Activated T-cell treated with anti-CD3 and anti-CD28 coated beads for 4 hours (primary cell): ENCODE measurements at places on chromosomes 6 and 20.

DNA sequence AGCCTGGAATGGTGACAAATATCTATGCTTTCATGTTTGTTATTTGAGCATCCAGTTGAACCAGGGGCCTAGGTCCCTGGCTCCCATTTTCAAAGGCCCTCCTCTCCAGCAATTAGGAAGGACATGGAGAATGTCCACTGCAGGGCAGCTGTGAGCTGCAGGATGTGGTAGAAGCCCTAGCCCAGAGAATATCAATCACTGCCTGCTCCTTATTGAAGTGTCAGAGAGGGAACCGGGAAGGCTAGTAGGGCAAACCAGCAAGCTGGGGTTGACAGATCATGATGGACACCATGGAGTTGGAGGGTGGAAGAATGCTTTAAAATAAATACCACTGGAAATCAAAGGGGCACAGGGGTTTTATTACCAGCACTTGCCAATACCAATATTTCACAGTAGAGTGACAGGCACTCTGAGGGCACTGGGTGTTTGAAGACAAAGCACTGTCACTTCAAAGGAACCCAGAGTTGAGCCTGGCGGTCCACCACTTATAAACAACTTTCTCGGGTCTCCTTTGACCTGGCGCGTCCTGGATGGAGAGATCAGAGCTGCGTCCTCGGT is 47.7 kb downstream of the ZNF831 start:
- DNase-seq, result no peak

DNA sequence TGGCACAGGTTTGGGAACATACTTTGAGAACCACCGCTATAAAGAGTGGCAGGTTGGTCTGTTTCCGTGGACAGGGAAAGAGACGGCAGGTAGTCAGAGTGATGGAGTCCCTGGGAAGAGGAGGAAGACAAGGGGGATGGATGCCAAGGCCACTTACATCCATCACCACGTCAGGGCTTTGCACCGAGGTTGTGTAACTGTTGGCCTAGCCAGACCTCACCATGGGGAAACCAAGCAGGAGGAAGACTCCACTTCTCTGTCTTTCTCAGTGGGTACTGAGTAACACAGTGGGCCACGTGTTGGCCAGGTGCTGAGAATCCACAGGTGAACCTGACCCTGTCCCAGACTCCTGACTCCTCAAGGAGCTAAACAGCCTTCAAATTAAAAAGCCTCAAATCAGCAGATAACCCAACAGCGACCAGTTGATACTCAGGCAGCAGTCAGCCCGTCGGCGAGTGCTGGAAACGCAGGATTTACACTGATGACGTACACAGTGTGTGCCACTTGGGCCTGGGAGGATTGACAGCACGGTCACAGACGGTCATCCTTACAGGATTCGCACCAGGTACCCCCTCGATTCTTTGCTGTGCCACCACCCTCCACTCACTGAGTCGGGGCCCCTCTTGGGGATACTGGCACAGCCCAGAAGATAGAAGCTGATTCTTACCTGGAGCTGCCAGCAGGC is 134.6 kb upstream of the SNX9 start:
- no peak for DNase-seq

- no peak for DNase-seq
Observed at GRCh38 chr6:151275566-151275965, 35.8 kb downstream of the AKAP12 start.

DNA sequence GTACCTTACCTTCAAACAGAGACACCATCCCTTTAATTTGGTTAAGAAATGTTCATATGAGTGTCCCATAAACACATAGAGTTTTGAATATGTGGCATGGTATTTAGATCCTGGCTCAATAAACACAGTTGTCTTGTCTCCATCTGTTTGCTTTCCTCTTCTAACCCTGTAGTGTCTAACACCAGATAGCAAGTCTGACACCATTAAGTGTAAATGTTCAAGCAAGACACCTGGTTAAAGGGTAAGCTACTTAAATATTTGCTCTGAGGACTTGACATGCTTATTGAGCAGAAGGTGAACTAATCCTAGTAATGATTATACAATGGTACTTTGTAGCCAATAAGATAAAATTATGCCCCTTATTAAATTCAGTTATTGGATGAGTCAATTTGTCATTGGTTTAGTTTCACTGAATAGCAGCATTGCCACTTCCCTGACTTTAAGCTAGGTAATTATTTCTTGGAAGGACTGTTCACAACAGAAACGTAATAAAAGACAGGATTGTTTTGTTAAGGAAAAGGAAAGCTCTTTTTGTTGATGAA is 26.9 kb upstream of the GOPC start:
- no peak for DNase-seq

GRCh38 chr20:16457514-16457913 is 115.7 kb downstream of the KIF16B start:
- no peak for DNase-seq

DNA sequence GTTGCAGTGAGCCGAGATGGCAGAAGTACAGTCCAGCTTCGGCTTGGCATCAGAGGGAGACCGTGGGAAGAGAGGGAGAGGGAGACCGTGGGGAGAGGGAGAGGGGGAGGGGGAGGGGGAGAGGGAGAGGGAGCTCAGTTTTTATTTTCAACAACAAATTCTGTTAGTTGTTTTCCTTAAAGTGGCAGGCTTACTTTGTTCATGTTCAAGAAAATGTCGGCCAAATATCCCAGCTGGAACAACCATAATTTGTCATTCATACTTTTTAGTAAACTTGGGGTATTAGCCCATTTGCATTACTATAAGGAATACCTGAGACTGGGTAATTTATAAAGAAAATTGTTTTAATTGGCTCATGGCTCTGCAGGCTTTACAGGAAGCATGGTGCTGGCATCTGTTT is 2.5 kb upstream of the TULP4 start:
- DNase-seq, result no peak

DNA sequence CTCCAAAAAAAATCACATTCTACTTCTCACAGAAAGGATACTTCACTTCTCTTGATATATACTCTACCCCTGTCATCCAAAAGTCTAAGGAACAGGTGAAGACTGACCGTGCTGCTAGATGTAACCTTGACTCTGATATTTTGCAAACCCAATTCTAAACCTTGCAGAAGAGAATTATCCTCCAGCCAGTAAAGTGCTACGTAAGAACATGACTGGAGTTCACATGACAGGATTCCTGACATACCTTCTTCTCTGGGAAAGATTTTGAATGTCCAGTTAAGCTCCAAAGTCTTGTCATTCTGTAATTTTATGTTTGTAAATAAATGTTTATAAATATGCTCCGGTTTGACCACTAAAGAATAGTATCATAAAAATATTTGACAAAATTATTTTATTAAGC is 35.8 kb downstream of the BTBD9 start:
- no peak for DNase-seq

DNA sequence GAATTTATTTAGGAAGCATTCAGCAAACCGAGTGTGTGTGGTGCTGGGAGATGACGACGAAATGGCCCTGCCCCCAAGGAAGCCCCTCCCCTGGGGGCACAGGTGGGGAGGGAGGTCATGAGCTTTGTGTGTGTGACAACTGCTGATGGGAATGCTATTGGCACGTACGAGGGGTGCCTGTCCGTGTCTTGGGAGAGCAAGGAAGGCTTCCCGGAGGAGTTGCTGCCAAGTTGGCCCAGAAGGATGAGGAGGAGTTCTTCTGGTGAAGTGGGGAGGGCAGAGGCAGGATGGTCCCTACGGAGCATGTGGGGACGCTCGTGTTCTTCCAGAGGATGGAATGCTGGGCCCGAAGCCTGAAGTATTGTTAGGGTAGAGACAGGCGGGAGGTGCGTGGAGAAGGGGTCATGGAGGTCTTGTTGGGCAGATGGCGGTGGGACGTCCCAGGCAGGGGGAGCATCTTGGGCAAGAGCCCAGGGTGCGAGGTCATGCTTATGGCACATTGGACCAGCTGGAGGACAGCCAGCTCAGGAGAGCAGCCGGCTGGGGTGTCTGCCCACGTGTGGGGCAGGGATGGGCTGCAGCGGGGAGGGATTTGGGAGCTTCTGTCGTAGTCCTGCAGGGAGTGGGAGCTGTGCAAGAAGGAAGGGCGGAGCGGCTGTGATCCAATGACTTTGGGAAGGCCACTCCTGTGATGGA is 46.1 kb downstream of the SYNJ2 start:
- no peak for DNase-seq

- no peak for DNase-seq
Observed at GRCh38 chr6:44264154-44265006, 971 bp downstream of the NFKBIE start.

GRCh38 chr20:956330-956951 is 40.3 kb upstream of the ANGPT4 start:
- DNase-seq, result peak; percentile 73

- DNase-seq, result no peak
Observed at GRCh38 chr6:166104107-166104506, 63.5 kb downstream of the TBXT start.

- DNase-seq, result no peak
Observed at GRCh38 chr20:49910340-49910706, 5.0 kb downstream of the SPATA2 start.

DNA sequence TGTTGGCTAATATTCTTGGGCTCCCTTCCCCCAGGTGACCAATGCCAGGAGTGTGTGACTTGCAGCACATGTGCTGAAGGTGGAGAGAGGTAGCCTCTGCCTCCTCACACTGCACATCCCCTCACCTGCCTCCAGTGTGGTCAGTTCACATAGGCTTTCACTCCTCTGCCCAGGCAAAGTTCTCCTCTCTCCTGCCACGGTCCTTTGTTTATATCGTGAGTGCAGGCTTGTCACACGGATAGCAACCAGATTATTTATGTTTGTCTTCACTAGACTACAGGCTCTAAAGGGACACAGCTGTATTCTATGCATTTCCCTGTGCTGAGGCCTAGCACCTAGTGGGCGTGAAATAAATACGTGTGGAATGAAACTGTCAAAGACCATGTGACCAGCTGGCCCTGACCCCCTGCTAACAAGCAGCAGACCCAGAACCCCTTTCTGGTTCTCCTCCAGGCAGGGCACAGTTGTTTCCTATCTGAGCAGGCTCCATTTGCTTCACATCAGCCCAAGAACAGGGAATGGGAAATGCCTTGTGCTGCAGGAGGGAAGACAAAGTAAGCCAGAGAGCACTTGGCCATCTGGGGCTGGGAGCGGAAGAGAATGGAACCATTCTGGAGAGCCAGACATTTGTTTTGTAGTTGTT is 42.3 kb downstream of the UNC5CL start:
- no peak for DNase-seq

- no peak for DNase-seq
Observed at GRCh38 chr6:134172706-134173365, 120.4 kb upstream of the SLC2A12 start.

- no peak for DNase-seq
Observed at GRCh38 chr6:166907871-166908806, 48.2 kb downstream of the RNASET2 start.

DNA sequence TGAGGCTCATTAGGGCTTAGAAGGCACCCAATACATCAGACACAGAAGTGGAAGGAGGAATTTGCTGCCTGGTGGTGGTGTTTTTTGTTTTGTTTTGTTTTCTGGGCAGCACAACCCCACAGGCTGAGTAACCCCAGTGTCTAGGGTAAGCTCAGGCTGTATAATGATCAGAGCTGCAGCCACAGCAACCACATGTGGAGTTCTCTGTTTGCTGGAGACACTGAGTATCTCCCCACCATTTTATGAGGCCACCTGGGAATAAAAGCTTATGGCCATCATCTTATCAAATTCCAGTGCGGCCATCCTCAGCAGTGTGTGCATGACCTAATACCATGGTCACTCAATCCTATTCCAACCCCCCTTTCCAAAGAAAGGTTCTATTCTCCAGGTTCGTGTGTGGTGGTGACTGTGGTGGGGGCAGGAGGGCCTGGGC is 3.4 kb upstream of the DLL1 start:
- DNase-seq, result no peak

GRCh38 chr20:44011251-44011940 is 96.7 kb downstream of the TOX2 start:
- DNase-seq, result no peak

DNA sequence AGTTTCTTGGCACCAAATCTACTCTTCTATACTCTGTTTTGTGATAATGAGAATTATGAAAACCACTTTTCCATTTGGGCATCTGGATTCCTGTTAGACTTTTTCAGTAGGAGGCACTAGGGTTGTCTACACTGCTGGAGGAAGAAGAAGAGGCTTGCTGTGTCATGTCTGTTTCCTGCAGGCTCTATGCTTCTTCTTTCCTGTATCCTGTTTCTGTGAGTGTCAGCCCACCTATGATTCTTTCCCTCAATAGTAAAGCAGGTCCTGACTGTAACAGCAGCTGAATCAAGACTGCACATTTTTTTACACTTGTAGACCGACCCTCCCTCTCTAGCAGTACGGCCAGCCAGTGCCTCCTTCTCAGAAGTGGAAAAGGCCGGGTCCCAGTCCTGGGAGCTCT is 603.9 kb downstream of the HDGFL1 start:
- no peak for DNase-seq

DNA sequence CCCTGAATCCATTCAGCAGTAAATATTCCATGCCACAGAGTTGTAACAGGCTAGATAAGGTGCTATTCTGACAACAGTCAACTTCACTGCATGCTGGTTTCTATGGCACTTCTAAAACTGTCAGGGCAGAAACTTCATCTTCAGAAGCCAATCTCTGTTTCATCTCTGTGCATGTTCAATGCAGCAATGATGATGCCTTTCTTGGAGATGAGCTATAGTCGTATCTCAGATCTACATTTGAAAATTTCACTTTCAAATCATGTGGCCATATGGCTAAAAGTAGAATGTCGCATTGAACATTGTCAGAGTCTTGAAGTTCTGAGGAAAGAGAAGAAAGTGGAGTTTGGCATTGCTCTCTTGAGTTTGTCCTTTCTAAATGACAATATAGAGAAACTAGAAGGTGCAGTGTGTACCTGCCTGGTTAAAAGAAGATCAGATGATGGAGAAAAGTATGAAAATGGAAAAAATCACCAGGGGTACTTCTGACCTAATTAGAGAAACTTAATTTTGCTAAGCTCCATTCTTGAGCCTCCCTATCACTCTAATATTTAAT is 49.0 kb upstream of the VSTM2L start:
- DNase-seq, result no peak

DNA sequence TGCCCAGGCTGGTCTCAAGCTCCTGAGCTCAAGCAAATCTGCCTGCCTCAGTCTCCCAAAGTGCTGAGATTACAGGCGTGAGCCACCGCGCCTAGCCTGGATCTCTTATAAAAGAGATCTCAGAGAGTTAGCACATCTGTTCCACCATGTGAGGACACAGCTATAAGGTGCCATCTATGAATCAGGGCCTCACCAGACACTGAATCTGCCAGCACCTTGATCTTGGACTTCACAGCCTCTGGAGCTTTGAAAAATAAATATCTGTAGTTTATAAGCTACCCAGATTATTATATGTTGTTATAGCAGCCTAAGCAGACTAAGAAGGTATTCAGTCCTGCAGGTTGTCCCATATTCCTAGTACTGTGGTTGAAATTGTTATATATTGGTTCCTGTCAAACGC is 33.2 kb upstream of the SHLD1 start:
- no peak for DNase-seq

GRCh38 chr6:35668744-35669450 is 19.8 kb downstream of the FKBP5 start:
- no peak for DNase-seq

DNA sequence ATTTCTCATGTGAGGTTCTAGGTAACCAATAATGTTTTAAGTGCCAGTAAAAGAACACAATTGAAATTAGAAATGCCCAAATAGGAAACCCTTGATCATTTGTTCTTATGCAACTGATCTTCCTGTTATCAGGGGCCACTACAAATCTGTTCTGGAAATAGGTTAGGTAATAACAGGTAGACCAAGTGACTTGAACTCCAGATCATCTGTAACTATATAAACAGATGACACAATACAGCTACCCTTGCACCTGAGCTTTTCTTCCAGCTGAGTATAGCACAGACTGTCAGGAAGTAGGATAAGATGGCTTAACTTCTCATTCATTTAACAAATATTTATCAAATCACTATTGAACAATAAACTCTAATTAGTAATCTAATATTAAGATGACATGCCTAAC is 52.5 kb downstream of the MAN1A1 start:
- no peak for DNase-seq
